ENCODE measurements at places on chromosomes 16 and 17.

DNA sequence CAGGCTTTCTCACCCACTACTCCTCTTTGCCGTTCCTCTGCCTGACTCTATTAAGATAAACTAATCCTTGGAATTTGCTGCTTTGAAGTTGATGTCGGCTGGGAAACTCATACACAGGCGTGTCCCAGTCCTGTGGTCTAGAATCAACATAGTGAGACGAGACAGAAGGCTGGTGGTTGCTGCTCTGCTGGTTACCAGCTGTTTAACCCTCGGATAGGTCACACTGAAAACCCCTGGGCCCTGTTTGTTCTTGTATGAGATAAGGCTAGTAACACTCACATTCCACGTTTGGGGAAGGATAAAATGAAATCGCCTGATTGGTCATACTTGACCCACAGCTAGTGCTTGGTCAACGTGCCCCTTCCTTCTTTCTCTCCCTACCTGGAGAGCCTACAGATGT is 517.0 kb downstream of the CDH13 start:
- no peak for DNase-seq

- peak; percentile 40 for DNase-seq
Measured at GRCh38 chr16:23500862-23501225, 9.4 kb downstream of the GGA2 start.

- no peak for DNase-seq
Measured at GRCh38 chr17:67569015-67569451, 148.7 kb upstream of the NOL11 start.

DNA sequence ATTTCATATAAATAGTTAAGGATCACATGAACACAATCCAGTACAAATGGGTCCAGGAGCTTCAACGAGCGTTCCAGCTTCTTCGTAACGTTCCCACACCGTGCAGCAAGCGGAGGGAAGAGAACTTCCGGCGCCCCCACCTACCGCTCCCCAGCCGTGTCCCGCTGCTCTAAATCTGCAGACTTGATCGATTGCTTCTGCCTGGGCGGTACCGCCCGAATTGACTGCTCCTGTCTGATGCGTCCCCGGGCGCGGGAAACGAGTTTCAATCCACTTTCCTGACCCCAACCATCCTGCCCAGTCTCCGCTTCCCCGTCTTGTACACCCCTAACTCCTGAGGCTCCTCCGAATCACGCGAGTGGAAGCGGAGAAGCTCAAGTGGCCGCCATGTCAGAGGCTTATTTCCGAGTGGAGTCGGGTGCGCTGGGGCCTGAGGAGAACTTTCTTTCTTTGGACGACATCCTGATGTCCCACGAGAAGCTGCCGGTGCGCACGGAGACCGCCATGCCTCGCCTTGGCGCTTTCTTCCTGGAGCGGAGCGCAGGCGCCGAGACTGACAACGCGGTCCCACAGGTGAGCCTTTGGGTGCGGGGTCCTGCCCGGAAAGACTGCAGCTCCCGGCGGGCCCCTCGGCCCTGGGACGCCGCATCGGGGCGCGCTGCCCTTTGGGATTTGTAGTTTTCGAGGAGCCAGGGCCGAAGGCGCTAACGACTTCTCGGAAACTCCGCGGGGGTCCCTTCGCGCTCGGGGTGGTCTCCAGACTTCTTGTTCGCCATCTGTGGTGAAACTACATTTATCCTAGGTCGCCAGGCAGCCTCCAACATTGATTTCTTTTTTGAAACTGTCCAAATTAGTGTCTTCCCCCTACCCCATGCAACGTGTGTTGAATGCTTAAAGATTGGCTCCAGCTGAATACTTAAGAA is at the start of gene GINS3:
GINS3 (plus strand) TSS at position 257 of the 923 bp plus-strand sequence; CDS start at position 388, 131 bp downstream.
- DNase-seq: peak; percentile 80

GRCh38 chr17:17055286-17056155 is 13.3 kb downstream of the MPRIP start:
- DNase-seq: no peak

- DNase-seq: no peak
Measured at GRCh38 chr16:58243528-58244004, 45.7 kb upstream of the CSNK2A2 start.

GRCh38 chr16:59950431-59950830 is 1216.3 kb upstream of the GOT2 start:
- DNase-seq: no peak

DNA sequence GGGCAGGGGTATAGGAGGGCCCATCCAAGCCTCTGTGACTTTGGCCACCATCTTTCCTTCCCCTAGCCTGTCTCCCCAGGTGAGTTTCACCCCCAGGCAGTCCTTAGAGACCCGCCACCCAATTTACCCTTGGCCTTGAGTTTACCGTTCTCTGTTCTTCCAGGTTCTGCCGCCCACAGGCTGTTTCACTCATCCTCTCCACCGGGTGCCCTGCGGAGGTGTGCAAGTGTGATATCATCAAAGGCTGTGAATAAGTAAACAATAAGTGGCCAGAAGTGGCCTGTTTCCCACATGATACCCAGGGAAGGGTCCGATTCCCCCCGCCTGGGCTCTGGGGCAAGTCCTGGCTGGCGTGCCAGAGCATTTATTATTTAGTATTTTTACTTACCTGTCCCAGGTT is 15.1 kb upstream of the TLCD3B start:
- no peak for DNase-seq

DNA sequence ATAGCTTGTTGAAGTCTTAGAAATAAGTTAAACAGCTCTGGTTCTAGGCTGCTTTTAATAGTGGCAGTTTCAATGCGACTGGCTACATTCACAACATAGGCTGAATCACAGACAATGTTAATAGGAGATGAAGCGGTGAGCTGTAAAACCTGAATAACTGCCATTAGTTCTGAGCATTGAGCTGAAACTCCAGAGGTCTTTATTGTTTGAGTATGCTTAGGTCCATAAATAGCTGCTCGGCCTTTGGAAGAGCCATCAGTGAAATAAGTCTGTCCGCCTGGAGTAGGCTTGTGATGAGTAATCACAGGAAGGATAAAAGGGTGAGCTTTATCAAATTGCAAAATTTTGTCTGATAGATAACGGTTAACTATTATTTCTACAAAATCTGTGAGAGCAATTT is 9.4 kb upstream of the ZNF689 start:
- no peak for DNase-seq

GRCh38 chr17:56819431-56820145 is 14.1 kb downstream of the C17orf67 start:
- peak; percentile 82 for DNase-seq

DNA sequence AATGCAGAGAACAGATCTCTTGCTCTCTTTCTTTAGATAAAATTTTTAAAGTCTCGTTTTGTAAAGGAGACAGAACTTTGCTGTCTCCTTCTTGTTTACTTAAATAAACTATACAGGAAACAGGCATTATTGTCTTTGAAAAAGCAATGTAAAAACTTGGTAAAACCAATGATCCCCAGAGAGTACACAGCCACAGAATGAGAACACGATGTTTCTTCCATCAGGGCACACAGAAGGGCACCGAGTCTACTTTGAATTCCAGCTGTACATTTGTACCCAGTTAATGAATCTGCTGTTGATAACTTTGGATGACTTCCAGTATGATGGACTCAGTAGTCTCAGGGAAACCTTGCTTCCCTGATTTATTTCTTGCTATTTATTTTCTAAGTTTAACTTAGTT is 8.1 kb upstream of the TMEM100 start:
- DNase-seq: no peak

DNA sequence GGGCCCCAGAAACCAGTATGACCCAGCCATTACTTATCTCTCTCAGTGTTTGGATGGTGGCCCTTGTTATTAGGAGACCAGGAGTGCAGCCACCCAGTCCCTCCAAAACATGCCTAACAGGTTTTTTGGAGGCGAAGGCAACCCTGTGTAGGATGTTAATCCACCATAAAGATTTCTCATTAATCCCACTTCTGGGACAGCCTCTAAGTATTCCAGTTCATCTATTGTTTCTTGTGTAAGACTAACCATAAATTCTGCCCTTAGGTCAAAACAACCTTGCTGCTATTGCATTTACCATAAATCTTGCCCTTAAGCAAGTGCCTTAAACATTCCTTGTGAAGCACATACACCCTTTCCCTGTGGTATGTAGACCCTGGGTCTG is 21.5 kb upstream of the OR1F1 start:
- no peak for DNase-seq

GRCh38 chr16:80230328-80231120 is 310.3 kb upstream of the DYNLRB2 start:
- DNase-seq: no peak

DNA sequence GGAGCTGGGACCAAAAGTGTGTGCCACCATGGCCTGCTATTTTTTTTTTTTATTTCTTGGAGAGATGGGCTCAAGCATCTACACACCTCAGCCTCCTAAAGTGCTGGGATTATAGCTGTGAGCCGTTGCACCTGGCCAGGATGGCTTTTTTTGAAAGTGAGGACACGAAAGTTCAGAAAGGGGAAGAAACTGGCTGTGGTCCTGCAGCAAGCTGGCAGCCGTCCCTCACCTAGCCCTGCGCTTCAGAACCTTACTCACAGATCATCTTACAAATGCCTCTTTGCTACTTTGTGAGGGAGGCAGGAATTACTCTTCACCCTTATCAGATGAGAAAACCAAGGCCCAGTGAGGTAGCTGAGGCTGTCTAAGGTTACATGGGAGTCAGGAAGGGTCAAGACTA is 4.5 kb upstream of the PPY start:
- no peak for DNase-seq

GRCh38 chr17:71869293-71869692 is 251.5 kb upstream of the SOX9 start:
- DNase-seq: no peak

- DNase-seq: no peak
Measured at GRCh38 chr17:4172356-4172755, 29.4 kb downstream of the CYB5D2 start.

- peak; percentile 66 for DNase-seq
Measured at GRCh38 chr17:43878260-43879175, 28.8 kb downstream of the MPP2 start.

DNA sequence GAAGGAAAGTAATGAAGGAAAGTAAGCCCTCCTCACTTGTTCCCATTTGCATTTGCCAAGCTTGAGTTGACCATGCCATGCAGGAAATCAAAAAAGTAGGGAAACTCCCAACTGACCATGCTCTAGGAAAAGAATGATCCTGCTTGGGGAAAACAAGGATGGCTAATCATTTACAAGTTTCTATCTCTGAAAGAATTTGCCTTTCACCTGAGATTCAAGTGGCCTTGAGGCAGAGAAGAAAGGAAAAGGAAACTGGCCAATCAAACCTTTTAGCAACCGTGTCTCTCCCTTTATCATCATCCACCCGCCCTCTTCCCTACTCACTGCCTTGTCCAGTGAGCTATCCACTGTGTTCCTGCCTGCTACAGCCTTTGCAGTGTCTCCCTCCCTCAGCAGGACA is 757.2 kb upstream of the SOX9 start:
- no peak for DNase-seq

DNA sequence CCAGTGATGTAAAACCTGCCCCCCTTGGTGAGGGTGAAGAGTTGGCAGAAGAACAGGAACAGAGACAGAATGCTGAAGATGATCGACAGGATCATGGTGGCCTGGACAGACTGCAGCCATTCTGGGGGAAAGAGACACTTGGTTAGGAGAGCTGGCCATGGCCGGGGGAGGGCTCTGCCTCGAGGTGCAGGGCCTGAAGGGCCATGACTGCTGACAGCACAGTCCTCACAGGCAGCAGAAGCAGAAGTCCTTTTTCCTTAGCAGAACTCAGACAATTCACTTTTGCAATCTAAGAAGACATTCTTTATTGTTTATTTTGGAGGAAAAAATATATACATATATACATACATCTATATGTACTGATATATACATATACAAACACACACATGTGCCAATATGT is 25.6 kb downstream of the PMP22 start:
- peak; percentile 37 for DNase-seq

- DNase-seq: peak; percentile 3
Measured at GRCh38 chr17:6297960-6298359, 137.0 kb downstream of the AIPL1 start.

- no peak for DNase-seq
Measured at GRCh38 chr17:67369676-67370075, 3.3 kb upstream of the PSMD12 start.

DNA sequence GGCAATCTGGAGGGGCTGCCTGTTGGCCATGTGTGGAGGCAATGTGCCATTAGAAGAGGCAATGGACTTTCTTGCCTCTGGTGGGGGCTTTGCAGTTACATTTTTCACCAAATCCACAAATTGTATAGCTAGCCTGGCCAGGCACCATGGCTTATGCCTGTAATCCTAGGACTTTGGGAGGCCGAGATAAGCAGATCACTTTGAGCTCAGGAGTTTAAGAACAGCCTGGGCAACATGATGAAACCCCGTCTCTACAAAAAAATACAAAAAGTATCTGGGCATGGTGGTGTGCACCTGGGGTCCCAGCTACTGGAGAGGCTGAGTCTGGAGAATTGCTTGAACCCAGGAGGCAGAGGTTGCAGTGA is 2.7 kb upstream of the RNF112 start:
- DNase-seq: no peak

GRCh38 chr17:55731586-55732250 is 9.1 kb upstream of the TMEM100 start:
- peak; percentile 11 for DNase-seq

DNA sequence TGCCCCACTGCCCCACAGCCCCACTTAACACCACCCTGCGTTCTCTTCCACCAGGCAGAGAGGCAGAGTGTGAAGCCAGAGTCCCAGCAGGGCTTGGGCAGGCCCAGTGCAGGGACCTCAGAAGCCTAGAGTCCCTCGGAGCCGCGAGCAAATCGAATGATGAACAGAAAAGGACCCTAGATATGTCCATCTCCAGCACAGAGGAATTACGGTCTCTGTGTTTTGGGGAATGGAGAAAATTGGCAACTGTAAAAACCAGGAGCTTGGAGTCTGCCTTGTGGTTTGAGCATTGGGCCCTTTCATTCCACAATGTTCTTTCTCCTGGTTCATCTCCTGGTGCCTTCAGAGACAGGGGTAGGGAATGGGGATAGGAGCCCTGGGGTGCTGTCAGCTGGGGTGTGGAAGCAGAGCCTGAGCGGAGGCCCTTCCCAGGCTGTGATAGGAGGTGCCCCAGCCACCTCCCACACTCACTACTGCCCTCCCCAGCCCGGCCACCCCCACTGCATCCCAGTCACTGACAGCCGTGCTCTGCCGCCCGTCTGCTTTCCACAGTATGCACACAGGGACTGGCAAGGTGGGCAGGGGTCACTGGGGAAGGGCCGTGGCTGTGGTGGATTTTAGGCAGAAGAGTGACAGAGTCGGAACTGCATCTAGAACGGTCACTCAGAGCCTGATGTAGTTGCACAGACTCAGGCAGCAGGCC is 26.7 kb downstream of the TBX4 start:
- no peak for DNase-seq

DNA sequence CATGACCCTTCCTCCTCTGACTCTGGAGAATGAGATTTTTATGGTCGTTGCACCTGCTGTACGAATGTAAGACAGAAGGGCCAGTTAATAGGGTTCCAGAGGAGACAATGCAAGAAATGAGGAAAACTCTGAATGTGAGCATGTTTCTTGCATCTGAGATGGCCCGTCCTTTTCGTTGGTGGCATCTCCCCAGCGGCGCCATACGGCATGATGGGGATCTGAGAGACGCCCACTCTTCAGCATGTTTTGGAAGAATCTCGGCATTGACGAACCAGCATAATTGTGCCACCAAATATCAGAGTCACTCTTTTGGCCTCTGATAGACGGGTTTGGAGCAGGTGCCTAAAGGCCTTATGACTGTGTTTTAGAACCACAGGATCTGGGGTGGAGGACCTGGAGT is 126.5 kb upstream of the RCVRN start:
- no peak for DNase-seq
